ENCODE measurements at places on chromosomes 16 and 17.

DNA sequence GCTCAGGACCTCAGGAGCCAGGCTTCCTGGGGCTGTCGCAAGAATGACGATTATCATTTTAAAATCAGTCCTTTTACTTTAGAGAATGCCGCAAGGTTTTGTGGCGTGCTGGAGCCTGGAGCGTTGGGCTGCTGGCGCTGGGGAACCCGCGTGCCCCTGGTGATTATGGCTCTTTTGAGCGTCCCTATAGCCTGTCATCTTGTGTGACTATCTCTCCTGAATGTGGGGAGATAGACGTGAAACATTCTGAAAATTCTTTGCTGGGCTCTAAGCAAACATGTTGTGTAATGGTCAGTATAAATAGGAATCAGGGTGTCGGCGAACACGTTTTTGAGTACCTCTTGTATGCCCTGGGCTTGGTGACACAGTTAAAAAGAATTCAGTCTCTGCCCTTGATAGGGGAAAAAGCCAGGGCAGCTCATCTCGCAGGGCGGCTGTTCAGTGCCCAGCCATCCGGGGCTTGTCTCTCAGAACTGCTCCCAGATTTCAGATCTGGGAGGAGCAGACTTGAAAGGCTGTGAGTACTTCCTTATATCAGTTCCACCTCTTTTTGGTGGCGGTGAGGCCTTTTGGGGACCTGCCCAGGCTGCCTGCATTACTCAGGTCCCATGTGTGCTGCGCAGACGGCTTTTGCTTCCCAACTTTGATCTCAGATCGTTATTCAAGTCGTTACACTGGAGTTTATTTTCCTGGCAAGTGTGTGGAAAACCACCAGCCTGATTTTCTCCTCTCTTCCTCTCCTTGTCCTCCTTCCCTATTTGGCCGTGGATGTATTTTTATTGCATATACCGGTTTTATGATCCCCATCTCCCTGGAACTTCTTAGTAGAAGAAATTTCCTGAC lies 973 bp downstream of the SLC7A6 start:
- DNase-seq, result peak; percentile 48

DNA sequence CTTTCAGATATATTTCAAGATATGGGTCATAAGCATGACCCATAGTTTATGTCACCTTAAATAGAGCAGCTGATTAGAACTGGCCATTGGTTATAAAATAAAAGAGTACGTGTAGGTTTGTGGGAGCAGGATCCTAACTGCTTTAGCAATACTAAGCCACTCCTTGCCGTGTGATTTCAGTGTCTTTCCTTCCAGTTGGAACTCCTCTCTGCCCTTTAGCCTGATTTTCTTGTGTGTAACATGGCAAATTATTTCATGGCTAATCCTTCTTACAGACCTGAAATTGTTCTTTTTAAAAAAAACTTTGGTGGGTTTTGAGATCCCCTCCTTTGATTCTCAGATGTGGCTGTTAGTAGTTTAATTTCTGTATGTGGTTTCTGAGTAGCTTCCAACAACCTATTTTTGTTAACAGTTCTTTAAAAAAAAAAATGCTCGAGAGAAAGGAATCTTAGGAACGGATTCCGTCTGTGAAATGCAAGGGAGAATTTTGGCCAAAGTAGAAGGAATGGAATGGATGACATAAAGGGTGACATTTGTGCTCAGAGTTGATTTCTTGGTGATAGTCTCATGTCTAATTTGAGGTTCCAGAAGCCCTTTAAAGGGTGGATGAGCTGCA lies 39.9 kb downstream of the DHRS7B start:
- DNase-seq, result no peak

GRCh38 chr16:71796501-71797097 lies 12.0 kb downstream of the AP1G1 start:
- DNase-seq, result no peak

GRCh38 chr16:70250748-70251628 lies 752 bp downstream of the EXOSC6 start:
- DNase-seq, result peak; percentile 77

- DNase-seq, result no peak
These were observed 306.3 kb downstream of the SEC14L1 start for GRCh38 chr17:77446940-77447634.

GRCh38 chr17:12485361-12485906 lies 180.3 kb upstream of the MYOCD start:
- no peak for DNase-seq

- DNase-seq, result no peak
These were observed 10.1 kb upstream of the PHF12 start for GRCh38 chr17:28961391-28961790.

DNA sequence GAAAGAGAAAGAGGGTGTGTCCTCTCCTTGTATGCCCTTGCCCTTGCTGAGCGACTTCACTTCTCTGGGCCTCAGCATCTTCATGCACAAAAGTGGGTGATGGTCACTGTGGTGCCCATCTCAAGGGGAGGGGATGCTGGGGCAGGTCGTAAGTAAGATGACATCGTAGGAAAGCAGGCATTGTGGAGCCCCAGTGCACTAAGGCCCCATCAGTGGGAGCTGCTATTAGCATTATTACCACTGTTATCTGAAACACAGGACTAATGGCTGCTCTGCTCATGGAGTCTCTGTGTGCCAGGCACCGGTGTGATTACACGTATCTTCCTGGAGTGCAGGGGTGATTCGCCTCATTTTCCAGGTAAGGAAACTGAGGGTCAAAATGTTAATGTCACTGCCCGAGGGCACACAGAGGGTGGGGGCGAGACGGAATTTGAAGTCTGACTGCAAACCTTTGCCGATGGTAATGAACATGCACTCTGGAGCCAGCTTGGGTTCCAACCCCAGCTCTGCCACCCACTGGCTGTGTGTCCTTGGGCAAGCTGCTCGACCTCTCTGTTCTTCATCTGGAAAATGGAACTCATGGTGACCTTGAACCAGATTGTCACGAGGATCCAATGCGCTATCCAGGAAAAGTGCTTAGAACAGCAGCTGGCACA lies 63.2 kb upstream of the GSE1 start:
- DNase-seq, result no peak

DNA sequence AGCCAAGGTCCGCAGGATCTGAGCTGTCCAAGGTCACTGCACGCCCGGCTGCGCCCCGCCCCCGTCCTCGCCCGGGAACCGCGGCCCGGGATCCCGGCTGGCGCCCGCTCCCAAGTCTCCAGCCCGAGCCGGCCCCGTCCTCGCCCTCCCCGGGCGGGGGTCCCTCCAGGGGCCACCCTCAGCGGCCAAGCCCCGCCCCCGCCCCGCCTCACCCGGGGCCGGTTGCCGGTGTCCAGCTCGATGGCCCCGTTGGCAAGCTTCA lies 216 bp downstream of the VPS9D1 start:
- no peak for DNase-seq

DNA sequence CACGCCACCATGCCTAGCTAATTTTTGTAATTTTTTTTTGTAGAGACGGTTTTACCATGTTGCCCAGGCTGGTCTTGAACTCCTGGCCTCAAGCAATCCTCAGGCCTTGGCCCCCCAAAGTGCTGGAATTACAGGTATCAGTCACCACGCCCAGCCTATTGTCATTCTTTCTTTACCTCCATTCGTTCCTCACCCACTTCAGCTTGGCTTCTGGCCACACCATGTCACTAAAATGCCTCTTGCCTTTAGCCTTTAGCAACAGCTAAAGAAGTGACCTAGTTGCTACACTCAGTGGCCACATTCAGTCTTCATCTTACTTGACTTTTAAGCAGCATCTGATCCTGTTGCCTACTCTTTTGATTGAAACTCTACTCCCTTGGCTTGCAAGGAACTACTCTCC lies 3.6 kb upstream of the LRRC75A start:
- DNase-seq, result no peak
